Fibroblast of skin of left quadriceps (primary cell): ENCODE measurements at places on chromosomes 5 and 9.

- no peak for DNase-seq
These were observed 337.6 kb upstream of the IRX1 start for GRCh38 chr5:3258050-3258449.

- DNase-seq, result peak; percentile 36
These were observed 250.1 kb downstream of the CEMIP2 start for GRCh38 chr9:71518045-71518827.

- no peak for DNase-seq
These were observed 66.0 kb upstream of the SIMC1 start for GRCh38 chr5:176172246-176172645.

DNA sequence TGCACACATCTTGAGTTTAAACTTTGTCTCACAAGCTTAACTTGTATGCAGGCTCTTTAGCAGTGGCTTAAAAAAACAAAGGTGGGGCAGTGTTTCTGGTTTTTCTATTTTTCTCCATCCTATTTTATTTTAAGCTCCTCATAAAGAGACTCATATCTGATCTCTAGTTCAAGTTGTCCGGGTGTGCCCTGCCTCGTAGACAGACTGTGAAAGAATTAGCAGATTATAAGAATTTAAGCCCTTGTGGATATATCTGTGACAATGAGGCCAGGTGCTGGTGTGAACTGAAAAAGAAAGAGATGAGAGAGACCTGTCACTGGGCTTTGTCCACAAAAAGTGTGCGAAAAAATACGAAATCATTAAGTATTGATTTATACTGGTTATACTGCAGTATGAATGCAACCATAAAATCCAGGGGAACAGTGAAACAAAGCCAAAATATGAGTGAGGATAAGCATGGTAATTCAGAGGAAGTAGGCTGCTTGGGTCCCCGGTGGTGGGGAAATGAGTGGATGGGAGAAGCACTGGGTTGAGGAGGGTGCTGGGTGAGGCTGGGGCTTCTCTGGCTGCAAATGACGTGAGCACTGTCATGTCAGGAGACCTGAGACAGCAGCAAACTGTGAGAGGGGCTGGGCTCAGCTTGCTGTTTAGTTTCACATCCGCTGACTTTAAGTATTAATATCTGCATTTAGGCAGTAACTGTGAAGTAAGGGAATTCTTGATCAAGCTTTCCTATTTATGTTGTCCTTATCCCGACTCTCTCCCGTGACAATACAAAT is 179.7 kb upstream of the ANKRD55 start:
- no peak for DNase-seq

GRCh38 chr9:136411378-136411777 is 920 bp downstream of the PMPCA start:
- no peak for DNase-seq

DNA sequence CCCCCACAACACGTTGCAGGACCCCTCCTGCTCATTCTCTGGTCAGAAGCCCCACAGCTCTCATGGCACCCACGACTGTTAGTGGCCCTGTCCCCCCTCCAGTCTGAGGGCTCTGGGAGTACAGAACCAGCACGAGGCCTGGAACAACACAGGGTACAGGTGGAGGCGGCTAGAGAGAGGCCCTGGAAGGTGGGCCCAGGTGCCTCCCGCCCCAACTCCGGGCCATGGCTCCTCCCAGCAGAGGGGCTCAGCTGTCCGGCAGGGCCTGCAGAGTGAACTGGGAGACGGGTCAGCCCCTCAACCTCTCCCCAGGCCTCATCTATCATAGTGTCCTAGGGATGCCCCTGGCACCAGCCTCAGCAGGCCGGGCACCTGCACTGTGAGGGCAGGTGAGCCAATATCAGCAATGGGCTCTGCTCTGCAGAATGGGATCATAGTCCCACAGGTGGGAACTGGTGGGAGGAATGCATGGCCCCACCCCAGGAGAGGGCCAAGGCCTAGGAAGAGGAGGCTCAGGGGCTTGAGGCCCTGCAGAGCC is 58.6 kb downstream of the BARX1 start:
- no peak for DNase-seq

DNA sequence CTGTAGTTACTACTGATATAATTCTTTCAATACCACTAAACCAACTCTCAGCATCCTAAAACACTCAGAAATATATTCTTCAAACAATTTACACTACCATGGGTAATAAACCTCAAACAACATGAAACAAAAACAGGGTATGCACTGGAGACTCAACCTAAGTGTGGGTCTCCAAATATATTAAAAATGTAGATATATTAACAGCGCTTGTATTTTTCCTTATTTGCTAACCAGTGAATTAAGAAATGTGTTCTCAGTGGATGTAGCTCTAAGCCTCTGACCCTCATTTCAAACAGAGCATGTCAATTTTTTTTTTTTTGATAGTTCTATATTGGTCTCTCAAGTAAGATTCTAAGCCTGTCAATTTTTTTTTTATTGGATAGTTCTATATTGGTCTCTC is 778.5 kb upstream of the CDH10 start:
- no peak for DNase-seq

DNA sequence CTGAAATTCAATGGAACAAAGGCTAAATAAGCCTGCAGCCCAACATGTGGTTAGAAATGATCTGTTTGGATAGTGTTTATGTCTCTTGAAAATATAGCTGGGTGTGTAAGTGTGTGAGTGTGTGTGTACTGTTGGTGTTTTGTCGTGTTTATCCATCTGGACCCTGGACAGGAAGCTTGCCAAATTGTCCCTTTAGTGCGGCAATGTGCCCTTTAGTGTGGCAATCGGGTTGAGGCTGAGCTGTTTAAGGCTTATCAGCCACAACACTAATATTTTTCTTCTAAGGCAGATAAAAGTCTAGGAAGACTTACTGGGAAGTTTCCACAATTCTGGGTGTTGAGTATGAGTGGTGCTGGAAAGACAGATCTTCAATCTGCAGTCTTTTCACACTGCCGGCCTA is 180.2 kb downstream of the YTHDC2 start:
- DNase-seq, result no peak

GRCh38 chr9:2771087-2771486 is 53.8 kb downstream of the KCNV2 start:
- DNase-seq, result no peak

GRCh38 chr9:92947268-92948037 is at the start of gene FGD3:
FGD3 (plus strand) TSS chr9:92947523; CDS start chr9:92976257, 28,734 bp downstream.
- DNase-seq, result no peak

DNA sequence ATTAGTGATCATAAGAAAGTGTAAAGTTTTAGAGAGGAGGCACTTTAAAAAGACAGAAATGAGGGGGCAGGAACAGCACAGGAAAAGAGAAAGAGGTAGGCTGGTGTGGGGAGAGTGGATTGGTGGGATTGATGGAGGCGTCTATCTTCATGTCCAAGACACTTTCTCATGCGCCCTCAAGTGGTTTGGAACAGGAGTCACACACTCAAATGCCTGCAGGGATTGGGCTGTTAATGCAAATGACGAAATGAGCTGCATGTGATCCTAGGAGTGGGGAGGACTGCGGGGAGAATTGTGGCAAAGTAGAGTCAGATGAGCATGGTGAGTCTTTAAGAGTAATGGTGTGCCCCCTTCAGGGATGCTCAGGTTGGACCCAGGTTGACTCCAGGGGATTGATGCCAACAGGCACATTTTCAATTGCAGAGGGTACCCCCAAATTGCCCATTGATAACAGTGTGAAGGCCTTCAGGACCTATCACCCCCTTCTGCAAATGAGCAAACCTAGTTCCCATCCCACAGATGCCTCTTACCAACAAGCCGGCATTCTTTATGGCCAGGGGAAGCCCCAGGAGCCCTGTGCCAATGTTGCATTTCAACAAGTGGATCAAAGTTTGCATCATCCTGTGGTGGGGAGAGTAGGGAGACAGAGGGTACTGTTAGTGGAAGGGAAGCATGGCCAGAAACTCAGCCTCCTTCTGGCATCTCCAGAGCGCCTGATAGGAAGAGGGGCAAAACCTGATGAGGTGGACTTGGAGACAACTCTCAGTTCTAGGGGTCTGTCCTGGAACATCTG is 5.3 kb downstream of the SLC36A3 start:
- DNase-seq, result peak; percentile 10

DNA sequence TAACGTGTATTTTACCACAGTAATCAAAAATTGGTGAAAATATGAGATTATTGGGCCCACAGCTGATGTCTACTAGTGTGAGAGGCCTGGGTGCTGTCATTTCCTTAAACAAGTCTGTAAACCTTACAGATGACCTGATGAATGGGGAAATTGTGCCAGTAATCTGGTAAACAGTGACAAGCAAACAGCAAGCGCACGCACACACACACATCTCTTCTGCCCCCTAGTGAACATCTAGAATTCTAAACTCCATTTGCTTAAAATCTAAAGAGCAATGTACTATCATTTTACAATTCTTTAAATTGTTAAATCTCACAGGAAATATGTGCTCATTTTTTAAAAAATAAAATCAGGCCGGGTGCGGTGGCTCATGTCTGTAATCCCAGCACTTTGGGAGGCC is 7.5 kb upstream of the RAPGEF1 start:
- no peak for DNase-seq

- no peak for DNase-seq
These were observed 239.6 kb downstream of the CACNA1B start for GRCh38 chr9:138117101-138117750.

- DNase-seq, result no peak
These were observed 69.3 kb upstream of the EGFLAM start for GRCh38 chr5:38189081-38189504.

DNA sequence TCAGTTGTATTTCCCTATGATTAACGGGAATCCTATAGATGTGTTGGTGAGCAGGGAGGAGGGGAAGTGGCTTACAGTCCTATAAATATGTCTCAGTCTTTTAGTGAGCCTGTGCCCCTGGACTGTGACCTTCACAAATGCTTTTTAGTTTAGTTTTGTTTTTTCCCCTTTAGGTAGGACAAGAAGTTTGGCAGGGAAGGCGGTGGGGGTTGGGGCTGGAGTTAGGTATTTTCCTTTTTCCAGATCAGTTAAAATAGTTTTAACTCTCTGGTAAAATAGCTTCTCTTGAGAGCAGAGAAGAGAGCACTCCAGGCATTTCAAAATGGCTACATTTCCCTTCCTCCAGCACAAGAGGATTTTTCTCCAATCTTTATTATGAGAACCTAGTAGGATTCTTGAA is 272.1 kb downstream of the SPATA31D1 start:
- no peak for DNase-seq

DNA sequence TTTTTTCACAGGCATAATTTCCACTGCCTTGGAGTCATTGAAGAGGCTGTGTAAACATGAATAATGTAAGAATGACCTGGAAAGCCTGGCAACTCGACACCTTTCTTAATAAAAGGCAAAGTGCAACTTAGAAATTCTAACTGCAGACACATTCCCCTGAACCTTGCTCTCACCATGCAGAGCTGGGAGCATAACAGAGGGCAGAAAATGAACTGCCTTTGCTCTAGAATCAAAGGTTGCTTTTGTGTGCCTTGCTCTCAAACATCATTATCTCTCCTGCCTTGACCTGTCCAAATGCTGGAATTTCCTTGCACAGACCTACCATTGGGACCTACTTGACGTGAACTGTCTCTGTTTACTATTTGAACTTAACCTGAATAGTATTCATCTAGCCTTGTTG is 462.0 kb upstream of the ZNF462 start:
- DNase-seq, result no peak

DNA sequence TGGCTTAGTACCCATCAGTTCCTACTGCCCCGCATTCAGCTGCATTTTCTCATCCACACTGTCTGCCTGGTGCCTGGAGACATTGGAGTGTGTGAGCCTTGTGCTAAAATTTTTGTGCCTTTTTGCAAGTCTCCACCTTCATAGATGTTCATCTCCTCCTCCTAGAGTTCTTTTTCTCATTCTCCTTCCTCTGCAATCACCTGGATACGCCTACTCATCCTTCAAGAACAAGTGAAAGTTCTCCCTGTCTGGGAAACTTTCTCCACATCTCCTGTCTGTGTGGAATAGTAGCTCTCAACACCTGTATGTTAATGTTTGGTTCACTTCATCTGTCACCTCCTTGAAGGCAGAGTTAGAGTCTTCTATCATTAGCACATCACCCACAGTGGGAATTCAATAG is 125.7 kb upstream of the FBXL17 start:
- DNase-seq, result no peak

DNA sequence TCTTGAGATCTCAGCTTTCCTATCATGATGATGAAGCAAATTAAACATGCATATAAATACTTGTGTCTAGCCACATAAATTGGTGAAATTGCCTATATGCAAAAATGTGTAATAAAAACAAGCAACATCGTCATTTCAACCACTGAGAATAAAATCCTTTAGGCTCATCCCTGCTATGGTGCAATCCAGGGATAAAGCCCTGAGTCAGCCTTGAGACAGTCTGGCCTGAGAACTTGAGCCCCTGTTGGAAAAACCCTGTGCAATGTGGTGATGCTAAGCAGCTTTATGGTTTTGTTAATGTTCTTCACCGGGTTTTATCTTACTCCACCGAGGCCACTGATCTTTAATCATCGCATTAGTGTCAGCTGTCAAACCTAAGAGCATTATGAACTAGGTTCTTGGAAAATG is 170.5 kb downstream of the DCP2 start:
- peak; percentile 93 for DNase-seq

GRCh38 chr9:14218253-14218652 is 95.7 kb downstream of the NFIB start:
- DNase-seq, result no peak

- DNase-seq, result peak; percentile 16
These were observed 38.9 kb downstream of the GABRB2 start for GRCh38 chr5:161507591-161507990.

DNA sequence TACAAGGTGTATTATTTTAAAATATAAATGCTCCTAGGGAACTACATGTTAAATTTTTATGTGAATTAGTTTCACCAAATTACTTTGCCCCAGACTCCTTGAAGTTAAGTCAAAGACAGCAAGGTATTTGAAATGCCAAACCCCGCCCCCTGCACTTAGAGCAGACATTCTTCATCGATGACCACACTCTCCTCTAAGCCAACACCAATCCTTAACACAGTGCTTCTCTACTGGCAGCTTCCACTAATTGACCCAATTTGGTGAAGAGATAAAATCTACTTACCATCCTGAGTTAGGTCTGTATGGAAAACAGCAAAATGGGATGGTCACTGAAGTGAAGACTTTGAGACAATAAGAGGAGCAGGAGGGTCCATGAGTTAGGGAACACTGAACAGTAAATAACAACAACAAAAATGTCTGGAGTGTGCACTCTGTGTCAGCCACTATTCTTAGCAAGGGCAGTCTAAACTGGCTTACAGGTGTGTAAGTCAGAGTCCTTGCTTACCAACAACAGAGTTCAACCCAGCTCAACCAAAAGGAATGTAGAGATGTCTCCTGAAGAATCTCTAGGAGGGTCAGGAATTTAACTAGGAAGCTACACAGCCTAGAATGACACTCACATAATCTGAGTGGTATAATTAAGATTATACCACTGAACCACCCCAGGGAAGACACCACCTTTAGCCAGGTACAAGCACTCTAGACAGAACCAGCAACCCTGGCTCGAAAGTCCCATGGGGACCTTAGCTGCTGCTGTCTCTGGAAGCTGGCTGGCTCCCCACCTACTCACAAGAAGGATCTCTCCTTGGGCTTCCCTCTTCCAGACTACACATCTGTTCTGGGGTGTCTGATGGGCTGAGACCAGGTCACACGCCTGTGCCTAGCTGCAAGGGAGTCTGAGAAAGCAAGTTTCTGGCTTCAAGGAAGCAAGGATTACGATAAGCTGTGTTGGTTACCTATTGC is 8.8 kb upstream of the UBE2QL1 start:
- no peak for DNase-seq
